Cerebellar nuclear complex (tissue), 1 donor: ENCODE measurements at places on chromosomes 5 and 9.

GRCh38 chr5:154829181-154829588 is 21.2 kb downstream of the FAXDC2 start:
- DNase-seq = no peak

DNA sequence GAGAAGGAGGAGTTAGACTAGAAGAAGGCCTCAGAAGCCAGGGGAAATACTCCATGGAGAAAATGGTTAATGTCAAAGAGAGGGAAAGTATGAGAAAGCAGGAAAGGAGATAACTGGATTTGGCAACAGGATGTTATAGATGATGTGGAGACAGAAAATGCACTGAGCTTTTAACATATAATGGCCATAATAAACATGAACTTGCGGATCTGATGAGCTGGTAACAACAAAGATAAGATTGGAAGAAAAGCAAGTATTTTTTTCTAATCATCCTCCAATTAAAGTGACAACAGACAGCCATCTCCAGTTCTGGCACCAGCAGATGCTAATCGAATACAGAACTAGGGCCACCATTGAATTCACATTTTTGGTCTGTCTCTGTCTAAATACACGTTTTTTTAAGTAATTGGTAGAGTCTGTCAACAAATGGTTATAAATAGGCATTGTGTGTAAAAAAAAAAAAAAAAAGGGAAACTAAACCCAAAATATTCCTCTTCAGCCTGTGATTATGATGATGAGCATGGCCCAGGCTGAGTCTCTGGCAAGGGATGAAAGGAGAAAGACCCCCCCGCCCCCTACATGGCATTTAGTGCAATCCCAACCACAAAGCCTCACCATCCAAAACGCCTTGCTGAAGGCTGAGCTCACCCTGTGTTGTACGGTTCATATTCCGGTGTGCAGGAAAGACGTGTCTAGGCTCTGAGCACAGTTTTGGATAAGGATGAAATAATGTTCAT is 149.5 kb upstream of the LHFPL2 start:
- DNase-seq = no peak

DNA sequence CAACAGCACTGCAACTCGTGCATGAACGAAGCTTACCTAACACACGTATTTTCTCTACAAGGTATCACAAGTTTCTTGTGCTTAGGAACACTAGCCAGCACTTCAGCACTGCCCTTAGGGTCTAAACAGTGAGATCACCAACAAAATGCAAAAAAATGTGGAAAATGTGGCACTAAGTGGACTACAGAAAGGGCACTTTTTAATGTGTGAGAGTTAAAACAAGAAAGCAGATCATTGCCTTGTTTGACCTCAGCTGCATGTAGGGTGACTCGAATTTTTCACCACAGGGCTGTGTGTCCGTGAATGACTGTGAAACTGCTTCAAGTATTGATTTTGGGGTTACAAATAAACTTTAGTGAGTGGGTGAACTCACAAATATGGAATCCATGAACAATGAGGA is 90.5 kb downstream of the MARCHF3 start:
- DNase-seq = no peak

DNA sequence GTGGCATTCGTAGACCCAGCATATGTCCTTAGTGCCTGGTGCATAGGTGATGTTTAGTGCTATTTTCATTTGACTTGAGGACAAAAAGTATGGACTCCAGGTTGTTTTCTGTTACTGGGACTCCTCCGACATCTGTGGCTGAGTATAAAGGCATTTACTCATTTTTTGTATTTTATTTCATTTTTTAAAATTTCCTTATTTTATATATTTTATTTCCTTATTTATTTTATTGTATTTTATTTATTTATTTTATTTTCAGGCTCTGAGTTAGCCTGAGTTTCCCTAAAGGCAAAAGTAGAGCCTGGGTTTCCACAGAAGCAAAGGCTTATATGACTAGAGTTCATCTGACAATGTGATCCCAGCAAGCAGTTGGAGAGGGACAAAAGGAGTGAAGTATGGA is 91.6 kb downstream of the FOCAD start:
- no peak for DNase-seq

DNA sequence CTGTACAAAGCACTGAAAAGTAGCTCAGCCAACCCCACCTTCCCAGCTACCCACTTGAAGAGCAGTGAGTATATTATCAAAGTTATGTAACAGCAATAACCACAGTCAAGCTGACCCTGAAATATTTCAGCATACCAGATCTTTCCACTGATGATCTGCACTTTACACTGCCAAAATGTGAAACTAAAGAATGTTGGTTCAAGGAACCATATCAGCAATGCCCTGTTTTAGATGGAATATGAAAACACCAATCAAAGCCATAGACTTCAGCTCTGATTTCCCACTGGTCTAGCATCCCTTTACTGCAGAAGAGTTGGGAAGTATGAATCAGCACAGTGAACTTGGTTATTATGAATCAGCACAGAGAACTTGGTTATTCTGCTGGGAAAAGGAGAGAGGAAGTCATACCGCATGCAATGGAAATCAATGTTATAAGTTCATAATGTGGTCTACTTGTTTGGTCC is 20.0 kb downstream of the CEMIP2 start:
- DNase-seq = no peak

DNA sequence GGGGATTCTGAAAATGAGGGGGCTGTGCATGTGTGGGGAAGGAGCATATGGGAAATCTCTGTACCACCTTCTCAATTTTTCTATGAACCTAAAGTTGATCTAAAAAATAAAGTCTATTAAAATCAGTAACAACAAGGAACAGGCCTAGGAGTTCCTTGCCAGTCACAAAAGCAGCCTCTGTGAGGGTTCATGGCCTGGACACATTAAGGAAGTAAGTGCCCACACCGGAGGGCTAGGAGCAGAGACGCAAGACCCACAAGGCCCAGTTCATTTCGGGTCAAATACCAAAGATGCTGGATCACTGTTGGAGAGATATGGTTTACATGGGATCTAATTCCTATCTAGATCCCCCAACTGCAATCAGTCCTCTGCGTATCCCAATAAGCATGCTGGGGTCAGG is 88.4 kb downstream of the SEMA4D start:
- no peak for DNase-seq

- no peak for DNase-seq
Observed at GRCh38 chr5:167280111-167280510, 1011.3 kb upstream of the WWC1 start.

DNA sequence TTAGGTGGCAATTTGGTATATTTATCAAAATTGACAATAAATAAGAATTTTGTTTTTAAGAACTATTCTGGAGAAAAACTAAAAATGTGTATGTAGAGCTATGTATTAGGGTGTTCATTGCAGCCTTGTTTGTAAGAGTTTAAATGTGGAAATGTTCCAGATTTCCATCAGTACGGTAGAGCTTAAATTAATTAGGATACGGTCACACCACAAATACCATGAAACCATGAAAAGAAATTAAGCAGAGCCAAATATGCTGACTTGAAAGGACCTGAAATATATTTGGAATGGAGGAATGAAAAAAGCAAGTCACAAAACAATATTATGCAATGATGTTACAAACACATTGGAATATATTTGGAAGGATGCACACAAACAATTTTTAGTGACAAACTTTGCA is 64.6 kb downstream of the ACTBL2 start:
- DNase-seq = no peak

DNA sequence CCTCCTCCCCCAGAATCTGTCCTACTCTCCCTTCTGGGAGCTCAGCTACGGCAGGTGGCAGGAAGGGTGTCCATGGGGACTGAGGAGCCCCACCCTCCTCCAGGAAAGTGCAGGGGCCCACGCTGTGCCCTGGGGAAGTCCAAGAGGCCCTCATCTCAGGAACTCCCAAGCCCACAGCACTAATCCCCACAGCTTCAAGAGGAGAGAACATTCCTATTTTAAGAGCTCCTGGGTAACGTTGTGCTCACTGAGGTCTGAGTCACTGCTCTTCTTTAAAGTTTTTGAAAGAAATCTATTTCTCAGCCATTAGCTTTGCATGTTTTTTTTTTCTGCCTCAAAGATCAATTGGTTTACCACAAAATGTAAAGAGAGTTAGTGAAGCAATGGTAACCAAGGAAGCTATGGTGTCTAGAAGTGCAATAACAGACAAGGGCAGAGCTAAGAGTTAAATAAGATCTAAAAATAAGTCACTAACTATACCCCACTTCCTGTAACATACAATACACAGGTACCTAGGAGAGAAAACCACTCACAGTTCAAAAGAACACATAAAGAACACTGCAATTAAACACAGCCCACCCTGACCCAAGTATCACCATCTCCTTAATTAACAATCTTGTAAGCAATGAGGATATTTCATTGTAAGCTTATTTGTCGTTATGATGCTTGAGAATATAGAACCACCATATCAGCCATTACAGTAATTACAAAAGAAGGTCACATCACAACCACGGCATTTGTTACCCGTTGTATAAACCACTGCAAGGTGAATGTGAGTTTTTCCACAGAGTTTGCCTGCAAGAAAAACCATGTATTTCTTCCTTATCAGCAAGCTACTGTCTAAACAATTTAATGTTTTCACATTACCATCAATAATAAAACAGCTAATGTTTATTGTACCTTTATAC is 382.3 kb upstream of the SLC30A5 start:
- no peak for DNase-seq

- no peak for DNase-seq
Observed at GRCh38 chr5:179273441-179274145, 71.7 kb downstream of the ADAMTS2 start.

- DNase-seq = no peak
Observed at GRCh38 chr9:21506626-21507482, 24.7 kb upstream of the IFNE start.

- DNase-seq = no peak
Observed at GRCh38 chr5:134503088-134503936, 22.2 kb upstream of the JADE2 start.

GRCh38 chr5:92429646-92430045 is 1046.5 kb upstream of the ARRDC3 start:
- DNase-seq = no peak

DNA sequence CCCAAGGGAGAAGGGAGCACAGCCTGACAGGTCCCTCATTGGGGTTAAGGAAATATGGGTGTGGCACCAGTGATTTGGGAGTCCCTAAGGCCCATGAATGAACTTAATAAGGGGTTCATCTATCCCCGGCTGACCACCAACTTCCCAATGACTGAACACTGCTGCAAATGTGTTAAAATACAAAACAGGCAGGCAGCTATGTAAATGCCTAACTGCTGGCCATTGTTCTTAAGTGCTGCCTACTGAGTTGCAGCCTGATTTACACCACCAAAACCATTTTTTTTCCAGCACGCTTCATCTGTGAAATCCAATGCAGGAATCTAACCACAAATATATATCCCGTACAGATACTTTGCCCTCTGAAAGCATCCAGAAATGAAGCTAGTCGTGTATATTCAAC is 478.5 kb downstream of the PTPRD start:
- no peak for DNase-seq

DNA sequence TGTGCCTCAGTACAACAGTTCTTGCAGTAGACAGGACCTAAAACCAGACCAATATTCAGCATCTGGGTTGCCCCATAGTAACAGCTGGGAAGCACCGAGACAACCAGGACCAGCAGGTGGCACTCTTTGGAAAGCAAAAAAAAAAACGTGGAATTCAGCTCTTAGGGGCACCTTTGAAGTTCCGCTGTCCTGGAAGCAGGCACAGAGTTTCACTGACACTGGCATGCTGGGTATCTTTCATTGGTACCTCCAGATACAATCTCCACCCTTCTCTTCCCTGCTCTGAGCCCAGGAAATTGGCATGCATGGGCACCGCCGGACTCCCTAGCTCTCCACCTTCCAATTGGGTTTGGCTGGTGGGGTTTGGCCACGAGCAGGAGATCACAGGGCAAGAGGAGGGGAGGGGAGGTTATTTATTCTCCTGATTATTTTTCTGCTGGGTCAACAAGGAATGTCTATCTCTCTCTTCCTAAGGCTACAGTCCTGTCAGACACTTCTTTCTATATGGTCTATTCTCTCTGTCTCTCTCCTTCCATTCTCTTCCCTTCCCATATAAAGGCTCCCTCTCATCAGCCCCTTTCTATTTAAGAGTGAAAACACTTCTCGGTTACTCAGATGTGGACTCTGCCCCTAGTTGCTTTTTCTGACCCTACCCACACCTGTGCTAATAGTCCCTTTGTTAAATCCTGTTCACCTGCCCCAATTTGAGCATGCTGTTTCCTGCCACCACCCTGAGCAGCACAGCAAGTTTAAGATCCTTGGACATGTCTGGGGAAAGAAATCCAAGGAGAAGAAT is 1.9 kb upstream of the IDNK start:
- DNase-seq = no peak

DNA sequence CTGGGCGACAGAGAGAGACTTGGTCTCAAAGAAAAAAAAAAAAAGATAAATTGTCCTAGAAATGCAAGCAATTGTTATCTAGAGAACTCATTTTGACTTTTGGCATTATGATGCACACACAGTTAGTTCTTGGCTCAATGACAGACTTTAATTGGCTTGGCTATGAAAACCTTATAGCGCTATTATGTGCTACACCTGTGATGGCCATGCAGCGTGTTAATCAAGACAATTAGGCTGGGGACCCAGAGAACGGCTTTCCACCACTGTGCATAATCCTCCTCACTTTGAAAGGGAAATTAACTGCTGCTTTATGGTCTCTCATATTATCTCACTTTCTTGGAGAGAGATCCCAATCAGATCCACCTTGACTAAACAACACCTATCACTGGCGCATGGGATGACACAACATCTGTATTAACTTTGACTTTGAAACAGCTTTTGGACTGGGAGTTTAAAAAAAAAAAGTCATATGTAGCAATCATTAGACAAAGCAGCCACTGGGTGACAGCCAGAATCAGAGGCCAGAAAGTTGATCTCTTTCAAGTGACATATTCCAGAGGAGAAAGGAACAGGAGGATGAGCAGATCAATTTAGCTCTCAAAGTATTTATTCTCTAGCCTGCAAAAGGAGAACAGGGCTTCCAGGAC is 132.5 kb downstream of the PPP2R2B start:
- no peak for DNase-seq

DNA sequence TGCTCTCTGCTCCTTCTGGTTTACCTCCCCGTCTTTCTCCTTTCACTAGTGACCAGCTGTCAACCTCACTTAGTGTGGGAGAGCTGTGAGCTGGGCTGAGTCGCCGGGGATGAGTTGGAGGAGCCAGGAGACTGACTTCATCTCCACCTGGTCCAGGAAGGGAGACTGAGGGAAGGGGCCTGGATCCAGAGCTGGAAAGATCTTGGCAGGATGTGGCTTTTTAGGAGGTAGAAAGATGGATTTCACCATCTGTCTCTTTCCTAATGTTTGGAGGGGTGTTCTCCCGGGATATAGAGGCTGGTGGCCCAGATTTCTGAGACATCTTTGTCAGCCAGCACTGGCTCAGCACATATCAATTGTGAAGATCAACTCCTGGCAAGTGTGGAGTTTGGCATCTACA is 37.1 kb upstream of the TNC start:
- DNase-seq = no peak

- no peak for DNase-seq
Observed at GRCh38 chr9:93592643-93593021, 16.2 kb downstream of the PHF2 start.

GRCh38 chr5:31708089-31708488 is 69.2 kb downstream of the PDZD2 start:
- no peak for DNase-seq

DNA sequence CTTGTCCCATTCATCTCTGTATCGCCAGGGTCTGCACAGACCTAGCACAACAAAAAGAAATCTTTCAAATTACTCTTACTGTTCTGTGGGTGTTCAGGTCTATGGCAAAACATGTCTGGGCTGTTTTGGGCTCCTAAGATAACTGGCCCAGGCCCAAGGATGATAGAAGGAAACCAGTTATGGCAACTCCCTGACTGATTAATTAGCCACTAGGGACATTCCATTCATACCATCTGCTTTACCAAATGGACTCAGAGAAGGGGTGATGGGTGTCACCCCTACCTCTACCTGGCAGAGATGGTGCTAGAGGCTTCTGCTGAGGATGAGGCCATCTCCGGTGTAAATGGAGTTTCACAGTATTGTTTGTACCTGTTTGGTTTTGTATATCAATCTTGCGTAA is 1.9 kb downstream of the SLC31A2 start:
- DNase-seq = no peak
